Activated CD4-positive, CD25-positive, alpha-beta regulatory T cell treated with anti-CD3 and anti-CD28 coated beads, Interleukin-2, amount 50 U/mL, for 72 hours (primary cell): ENCODE measurements at places on chromosomes 6 and 20.

- no peak for DNase-seq
Measured at GRCh38 chr6:141415896-141416295, 716.8 kb upstream of the GJE1 start.

DNA sequence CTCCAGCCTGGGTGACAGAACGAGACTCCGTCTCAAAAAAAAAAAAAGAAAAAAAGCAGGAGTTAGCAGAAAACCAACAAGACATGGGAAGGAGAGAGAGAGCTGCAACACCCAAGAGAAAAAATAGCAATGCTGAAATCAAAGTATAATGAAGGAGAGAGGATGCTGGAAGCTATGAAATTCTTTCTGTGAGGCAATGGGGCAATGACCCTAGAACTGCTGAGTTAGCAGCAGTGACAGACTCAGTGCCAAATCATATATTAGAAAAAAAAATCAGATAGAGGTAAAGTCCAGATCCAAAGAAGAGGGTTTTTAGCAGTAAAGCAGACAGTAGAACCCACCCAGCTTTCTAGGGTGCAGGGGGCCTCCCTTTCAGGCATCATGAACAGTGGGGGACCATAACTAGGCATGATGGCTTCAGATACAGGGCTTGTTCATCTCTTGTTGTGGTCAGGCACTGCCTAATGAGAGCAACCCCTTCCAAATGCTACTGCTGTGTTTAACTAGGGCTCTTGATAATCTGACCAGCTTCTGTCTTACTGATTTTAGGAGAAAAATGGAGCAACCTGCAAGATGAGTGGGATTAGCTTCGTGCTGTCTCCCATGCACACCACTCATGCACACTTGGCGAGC lies 26.9 kb downstream of the SLC17A2 start:
- DNase-seq = no peak

DNA sequence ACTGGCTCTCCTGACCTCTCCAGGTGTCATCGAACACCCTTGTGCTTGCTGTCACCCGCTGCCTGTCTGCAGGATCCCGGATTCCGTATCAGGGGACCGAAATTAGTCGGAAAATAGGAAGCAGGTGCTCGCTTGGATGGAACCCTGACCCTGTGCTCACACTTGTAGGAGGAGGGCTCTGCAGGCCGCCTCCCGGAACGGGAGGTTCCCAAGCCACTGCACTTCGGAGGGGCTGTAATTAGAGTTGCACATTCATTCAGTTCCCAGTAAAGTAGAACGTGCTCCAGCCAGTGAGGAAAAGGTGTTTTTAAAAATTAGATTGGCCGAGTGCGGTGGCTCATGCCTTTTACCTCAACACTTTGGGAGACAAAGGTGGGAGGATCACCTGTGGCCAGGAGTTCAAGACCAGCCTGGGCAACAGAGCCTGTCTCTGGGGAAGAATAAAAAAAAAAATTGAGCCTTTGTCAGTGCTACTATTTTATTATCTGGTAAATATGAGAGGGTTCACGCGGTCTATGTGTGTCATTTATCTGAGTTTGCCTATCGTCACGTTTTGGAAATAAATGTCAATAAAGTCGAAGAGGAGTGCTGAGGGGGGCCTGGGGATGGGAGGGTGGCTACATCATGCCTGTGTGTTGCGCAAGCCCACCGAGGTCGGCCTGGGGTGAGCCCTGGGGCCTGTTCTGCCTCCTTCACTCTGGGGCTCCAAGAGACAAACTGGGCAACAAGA lies 1.5 kb upstream of the GMEB2 start:
- DNase-seq = no peak

DNA sequence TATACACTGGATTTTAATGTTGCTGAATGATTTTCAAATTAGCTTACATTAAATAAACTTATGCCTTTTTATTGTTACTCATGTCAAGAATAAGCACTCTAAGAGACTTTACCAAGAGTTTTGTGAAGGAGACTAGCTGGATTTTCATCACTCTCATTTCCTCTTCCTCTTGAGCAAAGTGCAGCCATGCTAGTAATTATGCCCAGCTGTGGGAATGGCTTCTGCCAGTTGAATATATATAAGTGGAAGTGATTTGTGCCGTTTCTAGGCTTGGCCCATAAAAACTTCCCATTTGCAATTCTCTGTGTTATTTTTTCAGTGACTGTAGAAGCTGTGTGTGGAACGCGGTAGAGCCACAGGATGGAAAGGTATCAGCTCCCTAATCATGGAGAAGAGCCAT lies 255.8 kb downstream of the HDGFL1 start:
- no peak for DNase-seq
